ENCODE measurements at places on chromosomes 1 and 21.

GRCh38 chr1:152699746-152700145, 1.6 kb downstream of the LCE2A start:
- no peak for DNase-seq

DNA sequence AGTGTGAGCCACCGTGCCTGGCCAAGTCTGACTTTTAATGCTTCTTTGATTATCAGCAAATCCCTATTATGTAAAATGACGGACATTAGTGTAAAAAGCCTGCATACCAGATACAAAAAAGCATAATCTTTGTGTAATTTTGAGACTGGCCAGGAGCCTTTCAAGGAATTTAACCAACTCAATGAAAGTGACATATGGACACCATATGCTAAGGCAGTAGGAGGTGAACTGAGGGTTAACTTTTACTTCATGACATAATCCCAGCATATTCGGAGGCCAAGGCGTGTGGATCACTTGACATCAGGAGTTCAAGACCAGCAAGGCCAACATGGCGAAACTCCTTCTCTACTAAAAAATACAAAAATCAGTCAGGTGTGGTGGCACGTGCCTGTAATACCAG, 94.6 kb downstream of the EIF4G3 start:
- DNase-seq: no peak

DNA sequence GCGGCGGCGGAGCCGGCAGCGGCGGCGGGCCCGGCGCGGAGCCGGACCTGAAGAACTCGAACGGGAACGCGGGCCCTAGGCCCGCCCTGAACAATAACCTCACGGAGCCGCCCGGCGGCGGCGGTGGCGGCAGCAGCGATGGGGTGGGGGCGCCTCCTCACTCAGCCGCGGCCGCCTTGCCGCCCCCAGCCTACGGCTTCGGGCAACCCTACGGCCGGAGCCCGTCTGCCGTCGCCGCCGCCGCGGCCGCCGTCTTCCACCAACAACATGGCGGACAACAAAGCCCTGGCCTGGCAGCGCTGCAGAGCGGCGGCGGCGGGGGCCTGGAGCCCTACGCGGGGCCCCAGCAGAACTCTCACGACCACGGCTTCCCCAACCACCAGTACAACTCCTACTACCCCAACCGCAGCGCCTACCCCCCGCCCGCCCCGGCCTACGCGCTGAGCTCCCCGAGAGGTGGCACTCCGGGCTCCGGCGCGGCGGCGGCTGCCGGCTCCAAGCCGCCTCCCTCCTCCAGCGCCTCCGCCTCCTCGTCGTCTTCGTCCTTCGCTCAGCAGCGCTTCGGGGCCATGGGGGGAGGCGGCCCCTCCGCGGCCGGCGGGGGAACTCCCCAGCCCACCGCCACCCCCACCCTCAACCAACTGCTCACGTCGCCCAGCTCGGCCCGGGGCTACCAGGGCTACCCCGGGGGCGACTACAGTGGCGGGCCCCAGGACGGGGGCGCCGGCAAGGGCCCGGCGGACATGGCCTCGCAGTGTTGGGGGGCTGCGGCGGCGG, 1.0 kb downstream of the ARID1A start:
- DNase-seq: peak; percentile 59

DNA sequence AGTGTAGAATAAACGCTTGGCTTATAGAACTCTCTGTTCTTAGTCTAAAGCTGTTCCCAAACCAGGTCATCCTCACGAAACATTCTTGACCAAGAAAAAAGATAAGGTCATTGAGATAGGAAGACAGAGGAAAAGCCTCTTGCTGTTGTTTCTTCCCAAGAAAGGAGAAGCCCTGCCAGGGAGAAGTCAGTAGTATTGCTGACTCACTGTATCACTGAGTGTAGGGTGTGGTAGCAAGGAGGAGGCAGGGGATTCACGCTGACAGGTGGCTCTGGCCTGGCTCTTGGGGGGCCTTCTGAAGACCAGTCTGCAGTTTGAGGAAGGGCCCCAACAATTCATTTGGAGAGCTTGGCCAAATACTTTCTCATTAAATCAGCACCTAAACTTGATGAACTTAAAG, 97.8 kb downstream of the CD247 start:
- no peak for DNase-seq

- no peak for DNase-seq
These were observed 485.3 kb upstream of the NFIA start for GRCh38 chr1:60596791-60597750.

GRCh38 chr1:115632251-115633026, 9.3 kb upstream of the VANGL1 start:
- no peak for DNase-seq
